Bone marrow (tissue), 2 donors: ENCODE measurements at places on chromosomes 16 and 17.

GRCh38 chr17:39775031-39775430, 37.3 kb downstream of the GRB7 start:
- no peak for DNase-seq

- no peak for DNase-seq
These were observed 16.4 kb upstream of the RHBDF2 start for GRCh38 chr17:76517638-76518038.

DNA sequence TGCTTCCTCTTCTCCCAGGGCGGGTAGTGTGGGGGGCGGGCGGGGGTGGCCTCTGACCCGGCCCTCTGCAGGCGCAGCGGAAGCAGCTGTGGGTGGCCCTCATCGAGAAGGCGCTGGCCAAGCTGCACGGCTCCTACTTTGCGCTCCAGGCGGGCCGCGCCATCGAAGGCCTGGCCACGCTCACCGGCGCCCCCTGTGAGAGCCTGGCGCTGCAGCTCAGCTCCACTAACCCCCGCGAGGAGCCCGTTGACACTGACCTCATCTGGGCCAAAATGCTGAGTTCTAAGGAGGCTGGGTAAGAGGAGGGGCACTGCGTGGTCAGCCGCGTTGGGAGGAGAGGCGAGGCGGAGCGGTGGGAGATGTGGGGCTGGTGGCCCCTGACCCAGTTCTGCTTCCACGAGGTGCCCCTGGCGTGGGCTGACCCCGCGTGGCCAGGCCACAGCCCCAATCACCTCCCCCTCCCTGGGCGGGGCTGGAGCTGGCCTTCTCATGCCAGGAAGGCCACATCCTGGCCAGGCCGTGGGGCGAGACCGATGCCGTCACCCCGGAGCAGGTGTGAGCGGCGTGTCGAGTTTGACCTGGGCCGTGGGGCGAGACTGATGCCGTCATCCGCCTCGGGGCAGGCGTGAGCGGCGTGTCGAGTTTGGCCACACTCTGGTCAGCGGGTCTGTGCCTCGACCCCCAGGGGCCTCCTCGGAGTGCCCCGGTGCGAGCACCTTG, 10.5 kb upstream of the PRR35 start:
- no peak for DNase-seq

DNA sequence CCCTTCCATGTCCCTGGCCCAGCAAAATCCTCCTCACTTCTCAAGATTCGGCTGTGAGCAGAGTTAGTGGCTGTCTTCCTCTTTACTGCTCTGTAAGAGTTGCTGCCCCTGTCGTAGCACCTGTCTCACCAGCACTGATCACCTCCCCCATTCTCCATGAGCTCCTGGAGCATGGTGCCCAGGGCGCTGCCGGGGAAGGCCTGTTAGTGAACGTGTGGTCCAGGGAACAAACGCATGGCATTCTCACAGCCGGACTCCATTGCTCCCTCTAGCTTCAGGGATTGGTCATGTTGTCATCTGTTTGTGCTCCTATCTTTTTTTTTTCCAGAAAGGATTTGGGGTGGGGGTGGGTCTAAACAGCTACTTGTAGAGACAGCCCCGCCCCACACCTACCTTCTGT, 141.2 kb downstream of the CMIP start:
- DNase-seq: no peak

- DNase-seq: peak; percentile 26
These were observed 563.9 kb downstream of the TOX3 start for GRCh38 chr16:51982715-51983680.

DNA sequence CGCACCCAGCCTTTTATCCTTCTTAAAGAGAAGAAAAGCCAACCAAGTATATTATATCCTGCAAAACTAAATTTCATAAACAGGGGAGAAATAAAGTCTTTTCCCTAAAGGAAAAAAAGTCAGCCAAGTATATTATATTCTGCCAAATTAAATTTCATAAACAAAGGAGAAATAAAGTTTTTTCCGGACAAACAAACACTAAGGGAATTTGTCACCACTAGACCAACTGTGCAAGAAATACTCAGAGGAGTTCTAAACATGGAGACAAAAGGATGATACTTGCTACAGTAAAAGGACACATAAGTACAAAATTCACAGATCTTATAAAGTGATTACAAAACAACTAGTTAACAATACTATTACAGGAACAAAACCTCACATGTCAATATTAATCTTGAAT, 14.4 kb upstream of the CCL18 start:
- DNase-seq: no peak

GRCh38 chr16:51938861-51939260, 608.1 kb downstream of the TOX3 start:
- no peak for DNase-seq

DNA sequence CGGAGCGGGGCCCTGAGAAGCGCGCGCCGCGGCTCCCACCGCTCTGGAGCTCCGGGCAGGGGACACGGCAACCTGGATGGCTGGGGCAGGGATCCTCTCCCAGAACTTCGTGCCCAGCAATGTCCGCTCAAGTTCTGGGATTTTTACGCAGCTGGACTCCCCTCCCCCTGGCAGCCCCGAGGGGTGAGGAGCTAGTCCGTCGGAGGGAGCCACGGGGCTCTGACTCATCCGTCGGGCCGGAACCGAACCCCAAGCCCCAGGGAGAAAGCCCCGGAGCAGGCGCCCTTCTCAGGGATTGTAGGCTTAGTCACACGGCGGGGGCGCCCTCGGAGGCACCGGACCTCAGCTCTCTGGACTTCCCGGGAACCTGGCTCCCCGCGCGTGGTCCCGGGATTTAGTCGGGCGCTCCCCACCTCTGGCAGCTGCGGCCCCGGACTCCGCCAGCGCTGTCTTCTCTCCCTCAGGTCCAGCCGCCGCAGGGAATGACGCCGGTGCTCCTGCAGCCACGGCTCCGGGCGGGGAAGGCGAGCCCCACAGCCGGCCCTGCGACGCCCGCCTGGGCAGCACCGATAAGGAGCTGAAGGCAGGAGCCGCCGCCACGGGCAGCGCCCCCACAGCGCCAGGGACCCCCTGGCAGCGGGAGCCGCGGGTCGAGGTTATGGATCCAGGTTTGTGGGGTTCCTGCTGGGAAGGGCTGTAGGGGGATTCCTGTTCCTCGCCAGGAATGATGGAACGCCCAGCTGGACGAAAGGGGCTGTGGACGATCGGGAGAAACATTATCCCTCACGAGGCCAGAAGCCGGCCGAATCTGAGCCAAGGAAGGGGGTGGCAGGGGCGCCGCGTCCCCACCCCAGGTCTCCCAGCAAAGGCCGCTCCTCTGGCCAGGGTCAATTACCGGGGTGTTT, 830 bp downstream of the SPHK1 start:
- no peak for DNase-seq

- no peak for DNase-seq
These were observed 23.9 kb upstream of the CDH8 start for GRCh38 chr16:62060089-62060488.

DNA sequence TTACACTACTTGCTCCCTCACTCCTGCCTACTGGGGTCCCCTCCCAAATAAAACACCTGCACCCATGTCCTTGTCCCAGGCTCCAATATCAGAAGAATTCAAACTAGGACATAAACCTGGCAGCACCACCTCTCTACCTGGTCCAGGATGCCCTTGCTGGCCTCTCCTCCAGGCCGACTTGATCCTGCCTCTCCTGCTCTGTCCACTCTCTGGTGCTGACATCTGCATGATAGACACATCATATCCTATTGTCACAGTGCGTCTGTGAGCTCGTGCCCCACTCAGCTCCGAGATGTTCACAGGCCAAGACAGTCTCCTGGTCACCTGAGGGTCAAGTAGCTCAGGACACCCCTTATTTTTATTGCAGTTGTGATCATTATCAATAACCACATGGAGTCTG, 31.5 kb upstream of the GRIN2A start:
- DNase-seq: no peak

- no peak for DNase-seq
These were observed 30.9 kb downstream of the PHKB start for GRCh38 chr16:47492036-47492427.

DNA sequence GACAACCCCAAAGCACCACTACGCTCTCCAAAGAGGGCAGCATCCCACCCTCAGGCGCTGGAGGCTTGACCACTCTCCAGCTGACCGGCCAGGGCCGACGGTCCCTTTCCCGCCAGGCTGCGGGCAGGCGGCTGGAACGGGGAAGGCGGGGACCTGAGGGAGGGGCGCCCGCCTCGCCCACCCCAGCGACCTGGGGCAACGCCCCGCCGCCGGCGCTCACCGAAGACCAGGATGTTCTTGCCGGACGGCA, 431 bp downstream of the DYNC1LI2 start:
- DNase-seq: no peak

- no peak for DNase-seq
These were observed 177.4 kb downstream of the LGALS9B start for GRCh38 chr17:20289984-20290383.

GRCh38 chr16:69293401-69293800, 17.7 kb upstream of the VPS4A start:
- DNase-seq: no peak

DNA sequence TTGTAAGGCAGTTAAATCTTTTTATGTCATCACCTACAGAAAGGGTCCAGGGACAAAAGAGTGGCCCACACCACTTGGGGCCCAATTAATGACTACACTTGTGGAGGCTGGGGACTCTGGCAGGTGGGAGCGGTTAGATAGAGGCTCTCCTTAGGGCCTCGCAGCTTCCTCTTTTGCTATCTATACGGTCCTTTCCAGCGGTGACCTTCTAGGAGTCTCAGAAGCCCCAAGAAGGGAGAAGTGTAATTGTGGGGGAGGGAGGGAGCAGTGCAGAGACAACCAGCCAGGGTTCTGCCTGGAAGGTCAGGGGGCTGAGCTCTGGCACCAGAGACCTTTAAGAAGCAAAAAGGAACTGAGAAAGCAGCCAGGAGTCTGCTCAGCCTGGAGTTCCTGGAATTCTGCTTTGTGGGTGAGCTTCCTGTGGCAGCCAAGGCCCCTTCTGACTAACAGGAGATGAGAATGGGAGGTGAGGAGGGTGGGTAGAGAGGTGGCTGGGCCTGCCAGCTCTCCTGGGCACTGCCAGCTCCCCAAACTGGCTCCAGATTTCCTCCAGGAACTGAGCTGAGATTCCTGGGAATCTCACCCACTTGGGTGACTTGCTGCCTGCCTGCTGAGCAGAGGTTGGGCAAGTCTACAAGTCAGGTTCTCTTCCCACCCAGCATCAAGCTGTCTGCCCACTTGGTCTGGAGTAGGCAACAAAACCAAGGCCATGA, 16.3 kb upstream of the MAP3K14 start:
- DNase-seq: no peak

- DNase-seq: no peak
These were observed 42.3 kb upstream of the PIK3R6 start for GRCh38 chr17:8909586-8910270.

GRCh38 chr17:47252766-47253512, 688 bp upstream of the ITGB3 start:
- DNase-seq: no peak

DNA sequence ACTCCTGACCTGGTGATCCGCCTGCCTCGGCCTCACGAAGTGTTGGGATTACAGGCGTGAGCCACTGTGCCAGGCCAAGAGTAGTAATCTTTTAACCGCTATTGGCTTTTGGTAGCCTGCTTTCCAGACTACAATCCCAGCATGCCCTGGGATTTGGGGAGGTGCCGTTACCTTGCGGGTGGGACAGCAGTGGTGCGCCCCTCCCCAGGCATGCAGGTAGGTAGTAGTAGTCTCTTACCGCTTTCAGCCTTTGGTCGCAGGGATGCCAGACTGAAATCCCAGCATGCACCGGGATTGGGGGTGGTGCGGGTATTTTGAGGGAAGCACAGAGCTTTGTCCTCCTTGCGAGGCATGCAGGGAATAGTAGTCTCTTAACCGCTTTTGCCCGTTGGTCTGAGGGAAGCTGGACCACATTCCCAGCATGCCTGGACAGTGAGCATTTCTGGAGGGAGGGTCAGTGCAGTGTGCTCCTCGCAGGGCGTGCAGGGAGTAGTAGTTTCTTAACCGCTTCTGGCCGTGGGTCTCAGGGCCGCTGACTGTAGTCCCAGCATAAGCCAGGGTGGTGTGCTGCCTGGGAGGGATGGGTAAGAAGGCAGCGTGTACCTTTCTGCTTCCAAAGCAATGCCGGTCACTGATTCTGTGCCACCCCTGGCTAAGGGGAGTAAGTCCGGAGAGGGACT, 1686.8 kb downstream of the TP53TG3F start:
- no peak for DNase-seq

- no peak for DNase-seq
These were observed 72.2 kb downstream of the XPO6 start for GRCh38 chr16:28139530-28139929.

- DNase-seq: no peak
These were observed 11.8 kb upstream of the WSB1 start for GRCh38 chr17:27282054-27282551.

DNA sequence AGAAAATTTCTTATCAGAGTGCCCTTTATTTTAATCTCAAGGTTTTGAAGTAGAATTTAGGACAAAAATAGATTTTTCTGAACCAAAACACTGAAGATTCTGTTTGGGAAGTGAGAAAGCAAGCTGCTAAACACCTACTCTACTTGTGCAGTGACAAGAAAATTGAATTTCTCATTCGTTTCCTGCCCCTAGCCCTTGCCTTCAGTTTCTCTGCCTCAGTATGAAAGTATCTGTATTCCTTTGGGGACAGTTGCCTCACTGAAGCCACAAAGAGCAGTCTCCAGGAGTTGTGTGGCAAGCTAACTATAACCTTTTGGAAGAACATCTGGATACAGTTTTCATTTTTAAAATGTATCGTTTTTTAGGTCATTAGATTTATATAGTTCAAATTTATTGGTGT, 19.7 kb downstream of the MOSMO start:
- no peak for DNase-seq

DNA sequence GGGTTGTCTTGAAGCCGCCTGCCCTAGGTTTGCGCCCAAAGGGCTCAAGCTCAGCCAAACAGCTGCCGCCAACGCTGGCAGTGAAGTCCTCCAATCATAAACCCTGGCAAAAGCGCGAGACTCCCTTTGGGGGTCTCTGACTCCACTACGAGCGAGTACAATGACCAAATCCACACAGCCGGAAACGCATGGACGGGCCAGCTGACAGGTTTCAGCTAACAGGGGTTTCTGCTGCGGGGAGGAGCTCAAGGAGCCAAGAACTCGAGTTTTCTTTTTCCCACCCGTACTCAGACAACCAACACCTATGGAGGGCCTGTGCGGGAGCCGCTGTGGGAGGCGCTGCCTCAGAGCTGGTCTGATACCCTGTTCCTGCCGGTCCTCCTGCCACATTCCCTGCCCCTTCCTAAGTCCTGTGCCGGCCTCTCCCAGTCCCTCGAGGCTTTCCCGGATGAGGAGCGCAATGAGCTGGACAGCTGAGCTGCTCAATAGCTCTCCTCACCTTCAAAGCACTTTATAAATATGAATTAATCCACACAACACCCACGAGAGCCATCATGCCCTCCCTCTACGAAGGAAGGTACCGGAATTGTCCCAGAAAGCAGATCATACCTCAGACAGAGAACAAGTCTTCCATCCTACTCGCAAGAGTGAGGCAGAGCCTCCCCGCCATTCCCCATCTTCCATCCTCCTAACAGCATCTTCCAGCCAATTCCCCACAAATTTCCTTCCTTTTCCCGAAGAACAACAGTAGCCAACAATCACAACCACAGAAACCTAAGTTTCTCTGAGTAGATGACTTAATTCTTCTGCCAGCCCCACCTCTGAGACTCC, 6.1 kb downstream of the ABR start:
- no peak for DNase-seq
